ENCODE measurements at places on chromosomes 2 and 18.

DNA sequence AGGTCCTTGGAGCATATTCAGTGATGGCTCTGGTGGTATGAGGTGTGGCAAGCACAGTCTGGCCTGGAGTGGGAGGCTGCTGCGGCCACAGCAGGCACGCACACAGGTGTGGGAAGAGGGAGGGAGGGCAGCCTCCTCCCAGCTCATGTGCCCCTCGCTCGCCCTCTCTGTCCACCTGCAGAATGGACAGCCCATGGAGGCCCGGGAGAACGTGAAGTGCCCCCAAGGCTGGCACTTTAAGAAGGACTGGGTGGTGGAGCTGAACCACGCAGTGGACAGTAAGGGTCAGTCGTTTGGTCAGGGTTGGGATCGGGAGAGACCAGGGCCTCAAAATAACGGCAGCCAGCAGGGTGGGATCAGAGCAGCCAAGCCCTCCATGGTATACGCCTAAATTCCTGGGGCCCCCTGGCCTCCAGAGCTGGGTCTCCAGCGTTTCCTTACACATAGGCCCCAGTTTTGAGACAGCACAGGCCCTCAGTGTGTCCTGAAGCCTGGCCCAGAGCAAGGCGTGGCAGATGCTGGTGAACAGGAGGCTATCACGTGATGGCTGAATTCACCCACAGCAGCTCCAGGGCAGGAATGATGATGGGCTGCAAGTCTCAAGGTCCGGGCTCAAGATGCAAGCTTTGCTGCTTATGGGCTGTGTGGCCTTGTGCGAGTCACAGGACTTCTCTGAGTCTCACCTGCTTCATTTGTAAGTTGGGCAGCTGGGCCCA is 47.9 kb downstream of the FER1L5 start:
- DNase-seq: no peak

DNA sequence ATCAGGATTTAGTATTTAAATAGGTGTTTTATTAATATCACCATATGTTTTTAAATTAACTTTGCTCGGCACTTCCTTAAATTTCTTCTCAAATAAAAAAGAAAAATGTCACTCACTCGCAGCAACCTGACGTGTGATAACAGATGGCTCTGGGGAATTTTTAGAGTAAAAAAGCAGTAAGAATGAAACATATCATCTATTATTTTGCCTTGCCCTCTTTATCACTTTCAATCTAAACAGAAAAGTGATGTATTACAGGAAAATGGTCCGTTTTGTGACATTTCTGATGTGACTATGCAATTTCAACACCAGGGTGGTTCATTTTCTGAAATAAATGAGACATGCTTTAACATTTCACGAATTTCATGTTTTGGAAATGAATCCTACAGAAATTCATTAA is 1368.0 kb upstream of the LRRTM1 start:
- DNase-seq: no peak

DNA sequence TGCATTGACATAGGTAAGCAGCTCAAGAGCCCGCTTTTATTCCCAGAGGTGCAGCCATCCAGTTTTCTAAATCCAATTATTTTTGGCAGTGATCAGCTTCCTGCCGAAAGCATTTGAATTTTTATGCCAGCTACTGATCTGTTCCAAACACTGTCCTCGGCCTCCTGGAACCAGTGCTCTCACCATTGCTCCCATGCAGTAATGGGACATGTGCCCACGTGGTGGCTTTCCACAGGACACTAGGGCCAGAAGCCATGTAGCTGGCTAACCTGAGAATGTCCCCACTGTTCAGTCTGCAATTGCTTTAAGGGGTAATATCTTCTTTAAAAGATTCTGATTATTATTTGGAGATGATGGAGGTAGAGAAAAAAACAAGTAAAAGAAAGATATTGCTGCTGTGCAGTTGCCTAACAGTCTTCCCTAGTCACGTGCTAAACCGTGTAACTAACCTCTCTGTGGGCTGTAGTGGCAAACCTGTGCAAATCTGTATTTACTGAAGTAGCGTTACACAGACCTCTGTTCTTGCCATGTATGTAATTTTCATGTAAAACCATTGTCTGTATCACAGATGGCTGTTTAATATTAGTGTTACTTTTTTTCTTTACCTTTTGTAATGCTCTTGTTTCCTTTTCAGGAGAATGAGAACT is 13.0 kb downstream of the GRHL1 start:
- DNase-seq: no peak

DNA sequence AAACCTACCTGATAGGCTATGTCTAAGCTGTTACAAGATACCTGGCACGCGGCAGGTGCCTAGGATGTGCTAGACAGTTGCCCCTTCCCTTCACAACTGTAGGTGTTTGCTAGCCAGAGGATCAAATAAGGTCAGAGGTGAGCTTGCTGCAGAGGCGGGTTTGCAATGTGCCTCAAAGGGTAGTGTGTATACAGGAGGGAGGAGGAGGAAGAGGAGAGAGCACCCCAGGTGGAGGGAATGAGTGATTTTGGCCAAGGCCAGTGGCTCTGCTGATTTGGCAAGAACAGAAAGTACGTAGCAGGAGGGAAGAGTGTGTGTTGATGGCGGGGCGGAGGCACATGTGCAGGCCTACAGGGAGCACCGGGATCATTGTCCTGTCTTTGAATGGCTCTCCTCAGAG is 236.5 kb downstream of the HAUS1 start:
- no peak for DNase-seq

- DNase-seq: no peak
Measured at GRCh38 chr2:178070824-178071223, 1.8 kb downstream of the PDE11A start.

GRCh38 chr2:108171657-108172056 is 68.1 kb upstream of the SULT1C3 start:
- no peak for DNase-seq

DNA sequence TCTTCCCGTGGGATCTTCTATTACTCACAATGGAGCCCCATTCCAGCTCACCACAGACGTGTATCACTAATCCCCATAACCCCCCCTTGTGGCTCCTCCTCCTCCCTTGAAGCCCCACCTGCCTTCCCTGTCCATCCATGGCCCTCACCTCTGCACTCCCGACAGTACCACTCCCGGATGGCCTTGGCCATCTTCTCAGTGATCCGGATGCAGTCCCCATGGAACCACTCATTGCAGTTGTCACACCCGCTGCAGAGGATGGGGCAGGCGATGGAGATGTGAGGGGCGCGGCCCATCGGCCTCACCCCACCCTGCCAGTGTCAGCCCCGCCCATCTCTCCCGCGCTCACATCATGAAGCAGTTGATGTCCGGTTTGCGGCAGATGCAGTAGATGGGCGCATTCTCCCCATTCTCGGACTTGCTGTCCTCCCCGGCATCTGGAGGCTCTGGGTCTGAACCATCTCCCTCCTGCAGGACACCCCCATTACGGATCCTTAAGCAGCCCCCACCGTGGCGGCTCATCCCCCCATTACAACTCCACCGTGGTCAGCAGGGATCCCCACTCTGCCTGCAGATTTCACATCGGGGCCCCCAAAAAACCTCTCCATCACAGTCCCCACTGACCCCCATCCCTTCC is 983 bp downstream of the CXXC1 start:
- no peak for DNase-seq

DNA sequence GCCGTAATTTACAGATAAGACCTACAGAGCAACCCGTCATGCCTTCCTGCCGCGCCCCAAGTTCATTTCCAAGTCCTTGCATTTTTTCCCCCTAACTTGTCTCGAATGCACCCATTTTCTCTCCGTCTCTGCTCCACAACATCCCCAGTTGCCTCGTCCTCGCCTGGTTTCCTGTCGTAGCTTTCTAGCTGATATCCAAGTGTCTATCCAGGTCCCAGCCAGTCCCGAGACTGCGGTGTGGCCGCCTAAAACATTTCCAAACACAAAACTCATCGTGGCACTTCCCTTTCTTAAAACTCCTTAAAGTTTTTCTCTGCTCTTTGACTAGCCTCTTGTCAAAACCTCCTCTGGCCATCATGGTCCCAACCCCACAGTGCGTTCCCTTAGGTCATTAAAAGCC is 1.2 kb upstream of the BARD1 start:
- DNase-seq: no peak

DNA sequence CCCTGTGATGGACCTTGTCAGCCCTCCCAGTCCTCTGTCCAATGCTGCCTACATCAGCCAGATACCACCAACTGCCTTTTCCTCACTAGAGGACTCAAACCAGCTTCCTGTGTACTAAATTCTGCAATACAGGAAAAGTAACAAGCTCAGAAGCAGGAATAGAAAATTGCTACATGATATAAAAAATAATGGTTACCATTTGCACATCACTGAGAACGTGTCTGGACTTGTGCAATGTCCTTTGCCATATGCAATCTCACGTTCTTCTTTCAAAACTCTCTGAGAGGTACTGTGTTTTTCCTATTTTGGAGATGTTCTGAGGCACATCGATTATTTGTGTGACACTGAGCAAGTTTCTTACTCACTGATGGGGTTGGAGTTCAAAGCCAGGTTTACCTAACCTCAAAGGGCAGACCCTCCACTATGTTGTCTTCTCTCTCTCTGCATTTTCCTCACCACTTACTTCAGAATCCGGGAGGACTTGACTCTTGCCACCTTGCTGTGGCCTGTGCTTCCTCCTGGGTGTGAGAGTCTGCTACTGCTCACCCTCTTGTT is 12.1 kb downstream of the UPP2 start:
- no peak for DNase-seq

GRCh38 chr2:58876126-58876525 is 635.0 kb upstream of the FANCL start:
- DNase-seq: no peak

GRCh38 chr2:238761868-238762267 is 86.0 kb upstream of the TWIST2 start:
- no peak for DNase-seq

DNA sequence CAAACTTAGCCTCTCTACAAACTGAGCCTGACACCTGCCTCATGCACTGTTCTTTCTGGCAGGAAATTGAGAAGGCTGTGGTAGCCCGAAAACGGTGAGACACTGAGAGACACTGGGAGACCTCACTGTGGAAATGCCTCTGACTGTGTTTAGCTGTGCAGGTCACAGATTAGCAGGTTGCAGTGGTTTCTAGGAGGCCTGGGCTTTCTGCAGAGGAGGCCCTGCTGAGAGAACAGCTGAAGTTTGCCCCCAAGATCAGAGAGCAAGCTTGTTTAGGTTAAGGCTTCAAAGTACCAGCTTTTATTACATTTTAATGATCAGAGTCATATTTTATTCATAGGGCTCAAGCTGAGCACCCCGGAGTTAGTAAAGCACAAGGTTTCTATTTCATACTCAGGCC is 68.7 kb upstream of the LYPD6 start:
- no peak for DNase-seq

DNA sequence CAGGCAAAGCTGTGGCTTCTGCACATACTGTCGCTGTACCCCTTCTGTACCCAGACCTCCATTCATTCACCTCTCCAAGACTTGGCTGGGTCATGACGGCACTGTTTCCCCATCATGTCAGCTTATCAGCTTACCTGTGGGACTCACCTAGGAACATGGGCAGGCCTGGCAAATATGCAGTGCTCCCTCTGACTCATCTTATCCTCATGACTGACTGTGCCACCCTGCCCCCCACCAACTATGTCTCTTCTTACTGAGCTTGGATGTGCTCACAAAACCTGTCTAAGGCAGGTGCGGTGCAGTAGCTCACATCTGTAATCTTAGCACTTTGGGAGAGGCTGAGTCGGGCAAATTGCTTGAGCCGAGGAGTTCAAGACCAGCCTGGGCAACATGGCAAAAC is 152.4 kb downstream of the MGAT5 start:
- peak; percentile 7 for DNase-seq

DNA sequence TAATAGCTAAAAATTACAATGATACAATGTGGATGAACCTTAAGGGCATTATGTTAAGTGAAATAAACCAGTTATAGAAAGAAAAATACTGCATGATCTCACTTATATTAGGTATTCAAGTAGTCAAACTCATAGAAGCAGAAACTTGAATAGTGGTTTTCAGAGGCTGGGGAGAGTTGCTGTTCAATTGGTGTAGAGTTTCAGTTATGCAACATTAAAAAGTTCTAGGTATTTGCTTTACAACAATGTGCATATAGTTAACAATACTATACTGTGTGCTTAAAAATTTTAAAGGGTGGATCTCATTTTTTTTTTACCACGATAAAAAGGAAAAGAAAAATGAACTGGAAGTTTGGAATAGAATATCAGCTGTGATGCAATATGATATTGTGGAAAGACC is 479.1 kb downstream of the SPAG16 start:
- DNase-seq: no peak

GRCh38 chr2:12416600-12416999 is 300.1 kb upstream of the TRIB2 start:
- peak; percentile 64 for DNase-seq

GRCh38 chr2:149068225-149068995 is 29.9 kb downstream of the LYPD6B start:
- DNase-seq: no peak

GRCh38 chr2:201962774-201963562 is 70.7 kb upstream of the FZD7 start:
- DNase-seq: no peak

GRCh38 chr2:25673300-25674076 is at the start of gene DTNB:
Gene DTNB (minus strand): TSS chr2:25673577. CDS start chr2:25652660, 20,917 bp downstream.
- DNase-seq: peak; percentile 80

DNA sequence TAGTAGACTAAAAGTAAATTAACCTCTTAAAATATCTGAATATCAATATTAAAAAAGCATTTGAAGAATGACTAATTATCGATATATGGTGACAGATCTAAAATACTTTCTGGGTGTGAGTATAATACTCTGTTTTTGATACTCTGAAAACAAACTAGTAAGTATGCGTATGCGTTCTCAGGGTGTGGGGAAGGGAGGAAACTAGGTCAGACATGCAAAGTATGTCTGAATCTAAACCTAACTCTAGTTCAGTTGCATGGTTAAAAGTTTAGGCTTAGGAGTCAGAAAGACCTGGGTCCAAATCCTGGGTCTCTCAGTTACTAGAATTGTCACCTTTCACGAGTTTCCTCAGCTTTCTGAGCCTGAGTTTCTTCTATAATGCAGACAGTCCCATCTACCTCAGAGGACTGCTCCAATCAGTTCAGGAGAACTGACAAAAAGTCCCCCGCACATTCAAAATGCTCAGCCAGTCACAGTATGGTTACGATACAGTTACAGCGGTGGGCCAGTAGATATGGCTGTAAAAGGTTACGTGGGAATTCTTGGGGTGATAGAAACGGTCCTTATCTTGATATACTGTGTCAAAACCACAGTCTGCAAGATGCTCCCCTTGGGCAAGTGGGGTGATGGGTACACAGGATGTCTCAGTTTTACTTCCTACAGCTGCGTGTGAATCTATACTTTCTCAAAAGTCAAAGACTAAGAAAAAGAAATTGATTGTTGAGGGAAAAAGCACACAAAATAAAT is 29.2 kb downstream of the UNC50 start:
- DNase-seq: peak; percentile 33

DNA sequence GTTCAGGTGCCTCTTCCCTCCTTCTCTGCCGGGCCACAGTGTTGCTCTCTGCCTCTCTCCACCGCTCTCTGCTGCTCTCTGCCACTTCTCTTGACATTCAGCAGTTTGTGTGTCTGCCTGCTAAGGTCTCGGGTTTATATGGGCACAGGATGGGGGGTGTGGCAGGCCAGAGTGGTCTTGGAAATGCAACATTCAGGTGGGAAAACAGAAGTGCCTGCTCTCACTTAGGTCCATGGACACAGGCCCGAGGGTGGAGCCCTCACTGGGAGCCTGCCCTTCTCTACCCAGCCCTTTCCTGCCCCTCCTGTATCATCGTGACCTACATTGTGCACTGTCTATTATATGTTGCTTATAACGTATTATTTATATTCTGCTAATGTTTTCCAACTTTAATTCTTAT is 120.8 kb upstream of the TMEM18 start:
- DNase-seq: no peak
